Jurkat, Clone E6-1 (cell line): ENCODE measurements at places on chromosomes 7 and 10.

GRCh38 chr10:33134011-33134751, 176.2 kb upstream of the ITGB1 start:
- no peak for DNase-seq

DNA sequence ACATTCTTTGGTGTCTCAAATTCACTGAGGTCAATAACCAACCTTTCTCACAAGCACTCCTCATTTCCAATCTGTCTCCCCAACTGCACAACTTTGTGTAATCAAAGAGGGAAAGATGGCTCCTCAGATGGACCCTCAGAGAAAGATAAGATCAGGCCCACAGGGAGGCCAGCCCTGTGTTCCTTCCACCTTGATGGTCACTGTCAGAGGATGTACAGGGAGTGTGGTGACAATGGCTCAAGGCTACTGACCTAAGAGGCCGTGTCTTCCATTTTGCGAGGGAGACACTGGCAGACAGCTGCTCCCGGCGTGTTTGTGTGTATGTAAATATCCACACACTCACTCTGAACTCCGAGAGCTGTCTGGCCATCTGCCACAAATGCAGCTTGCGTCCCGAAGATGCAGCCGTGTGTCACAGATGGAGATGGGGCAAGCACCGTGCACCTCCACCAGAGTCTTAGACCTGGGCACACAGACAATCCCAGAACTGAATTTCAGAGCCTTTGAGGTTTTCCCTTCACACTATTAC, 712.1 kb upstream of the NRP1 start:
- DNase-seq, result no peak

DNA sequence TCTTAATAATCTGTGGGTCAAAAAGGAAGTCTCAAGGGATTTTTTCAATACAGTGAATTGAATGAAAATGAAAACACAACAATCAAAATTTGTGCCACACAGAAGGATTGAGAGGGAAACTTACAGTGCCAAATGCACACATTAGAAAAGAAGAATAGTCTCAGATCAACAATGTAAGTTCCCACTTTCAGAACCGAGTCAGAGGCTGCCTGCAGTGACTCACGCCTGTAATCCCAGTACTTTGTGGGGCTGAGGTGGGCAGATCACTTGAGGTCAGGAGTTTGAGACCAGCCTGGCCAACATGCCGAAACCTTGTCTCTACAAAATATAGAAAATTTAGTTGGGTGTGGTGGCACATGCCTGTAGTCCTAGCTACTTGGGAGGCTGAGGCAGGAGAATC, 12.5 kb upstream of the KEL start:
- DNase-seq, result no peak

GRCh38 chr7:101581891-101582290, 47.2 kb downstream of the MYL10 start:
- no peak for DNase-seq

- no peak for DNase-seq
These were observed 6.5 kb downstream of the FKBP14 start for GRCh38 chr7:30019960-30020359.

DNA sequence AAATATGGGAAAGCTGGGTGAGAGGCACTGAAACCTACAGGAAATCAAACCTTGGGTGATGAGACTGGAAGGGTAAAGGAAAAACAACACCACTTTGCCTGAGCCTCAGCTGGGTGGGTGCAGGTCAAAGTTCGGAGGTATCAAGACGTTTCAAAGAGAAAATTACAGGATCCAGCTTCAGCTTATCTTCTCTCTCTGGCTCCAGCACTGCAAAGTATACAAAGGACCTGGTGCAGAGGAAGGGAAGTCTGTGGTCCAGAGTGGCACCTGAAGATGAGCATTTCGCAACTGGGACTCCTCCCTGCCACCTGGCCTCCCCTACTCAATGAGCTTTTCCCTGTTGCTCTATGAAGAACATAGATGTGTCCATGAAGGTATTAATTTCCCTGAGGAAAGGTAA, 6.4 kb upstream of the FXYD4 start:
- no peak for DNase-seq

GRCh38 chr10:132255489-132256344, 52.0 kb downstream of the STK32C start:
- DNase-seq, result no peak

DNA sequence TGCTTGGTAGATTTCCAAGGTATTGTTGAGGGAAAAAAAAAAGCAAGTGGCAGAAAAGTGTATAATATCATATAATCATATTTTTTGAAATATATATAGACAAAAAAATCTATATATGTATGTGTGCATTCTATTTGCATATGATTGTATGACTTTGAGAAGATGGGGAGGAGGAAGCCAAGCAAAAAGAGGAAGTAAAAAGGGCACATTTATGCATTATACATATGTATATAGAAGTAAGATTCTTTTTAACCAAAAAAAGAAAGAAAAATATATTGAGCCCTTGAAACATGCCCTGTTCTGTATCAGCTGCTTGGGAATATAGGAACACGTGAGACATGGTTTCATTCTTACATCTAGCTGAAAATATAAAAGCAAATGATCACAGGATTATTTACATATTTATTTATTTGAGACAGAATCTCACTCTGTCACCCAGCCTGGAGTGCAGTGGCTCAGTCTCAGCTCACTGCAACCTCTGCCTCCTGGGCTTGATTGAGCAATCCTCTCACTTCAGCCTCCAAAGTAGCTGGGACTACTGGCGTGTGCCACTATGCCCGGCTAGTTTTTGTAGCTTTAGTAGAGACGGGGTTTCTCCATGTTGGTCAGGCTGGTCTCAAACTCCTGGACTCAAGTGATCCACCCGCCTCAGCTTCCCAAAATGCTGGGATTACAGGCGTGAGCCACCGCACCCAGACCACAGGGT, 18.0 kb upstream of the SLF2 start:
- DNase-seq, result no peak

GRCh38 chr7:139916717-139917395, 87.8 kb downstream of the TBXAS1 start:
- peak; percentile 35 for DNase-seq

GRCh38 chr7:35992436-35992835, 160.6 kb upstream of the EEPD1 start:
- DNase-seq, result no peak

DNA sequence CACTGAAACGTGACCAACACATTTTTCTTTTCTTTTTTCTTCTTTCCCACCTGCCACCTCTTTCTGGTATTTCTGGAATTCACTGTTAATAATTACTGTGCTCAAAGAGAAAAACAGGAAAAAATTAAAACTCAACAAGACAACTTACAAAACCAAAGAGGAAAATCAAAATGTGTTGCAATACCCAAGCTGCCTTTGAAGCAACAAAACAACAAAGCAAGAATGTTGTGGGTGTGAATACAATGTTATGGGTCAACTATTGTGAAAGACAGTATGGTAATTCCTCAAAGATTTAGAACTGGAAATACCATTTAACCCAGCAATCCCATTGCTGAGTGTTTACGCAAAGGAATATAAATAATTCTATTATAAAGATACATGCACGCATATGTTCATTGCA, 415.1 kb downstream of the GFRA1 start:
- DNase-seq, result no peak

- DNase-seq, result no peak
These were observed 56.4 kb downstream of the TLL2 start for GRCh38 chr10:96457341-96457740.

- DNase-seq, result no peak
These were observed 406 bp downstream of the CBLL1 start for GRCh38 chr7:107744345-107744750.

GRCh38 chr7:33196221-33196620, 66.9 kb downstream of the BBS9 start:
- DNase-seq, result no peak

- DNase-seq, result no peak
These were observed 286 bp downstream of the DGKI start for GRCh38 chr7:137846549-137846826.

- no peak for DNase-seq
These were observed 35.4 kb upstream of the NRF1 start for GRCh38 chr7:129576138-129576537.

GRCh38 chr10:22629126-22629525, 85.3 kb downstream of the PIP4K2A start:
- no peak for DNase-seq

- DNase-seq, result no peak
These were observed 34.6 kb upstream of the HSPA12A start for GRCh38 chr10:116777006-116777405.

DNA sequence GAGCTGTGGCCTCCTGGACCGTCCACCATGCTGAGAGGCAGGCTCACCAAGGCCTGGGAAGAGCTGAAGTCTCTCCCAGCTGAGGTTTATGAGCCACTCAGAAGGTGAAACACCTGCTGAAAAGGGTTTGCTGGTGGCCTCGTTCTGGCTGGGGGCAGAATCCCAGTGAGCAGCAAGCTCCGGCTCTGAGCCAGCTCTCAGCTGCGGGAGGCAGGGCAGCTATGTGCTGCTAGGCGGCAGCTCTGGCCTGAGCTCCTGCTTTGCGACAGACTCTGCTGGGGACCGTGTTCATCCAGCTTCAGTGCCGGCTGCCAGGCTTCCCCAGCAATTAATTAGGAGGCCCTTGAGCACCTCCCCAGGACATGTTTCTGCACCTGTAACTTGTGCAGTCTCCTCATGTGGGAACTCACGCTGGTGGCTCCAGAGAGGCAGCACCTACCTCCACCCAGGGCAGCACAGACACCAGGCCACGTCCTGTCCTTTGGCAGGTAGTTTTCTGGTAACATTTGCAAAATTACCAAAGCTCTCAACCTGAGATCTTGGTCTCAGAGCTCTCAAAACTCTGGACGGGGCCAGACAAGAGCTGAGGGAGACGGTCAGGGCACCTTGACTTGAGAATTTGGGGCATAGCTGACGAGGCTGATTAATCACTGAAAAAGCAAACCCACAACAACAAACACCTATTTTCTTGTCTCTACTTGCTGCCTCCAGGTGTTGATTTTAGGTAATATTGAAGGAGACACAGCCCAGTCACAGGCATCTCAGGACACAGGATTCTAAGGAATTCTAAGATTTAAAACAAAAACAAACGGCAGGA, 185.0 kb downstream of the TCERG1L start:
- DNase-seq, result no peak

- no peak for DNase-seq
These were observed 26.7 kb downstream of the ELAPOR2 start for GRCh38 chr7:87032604-87033339.

- DNase-seq, result no peak
These were observed 26.0 kb downstream of the RBM17 start for GRCh38 chr10:6114805-6115341.

- no peak for DNase-seq
These were observed 89.2 kb upstream of the FGL2 start for GRCh38 chr7:77288676-77289320.

DNA sequence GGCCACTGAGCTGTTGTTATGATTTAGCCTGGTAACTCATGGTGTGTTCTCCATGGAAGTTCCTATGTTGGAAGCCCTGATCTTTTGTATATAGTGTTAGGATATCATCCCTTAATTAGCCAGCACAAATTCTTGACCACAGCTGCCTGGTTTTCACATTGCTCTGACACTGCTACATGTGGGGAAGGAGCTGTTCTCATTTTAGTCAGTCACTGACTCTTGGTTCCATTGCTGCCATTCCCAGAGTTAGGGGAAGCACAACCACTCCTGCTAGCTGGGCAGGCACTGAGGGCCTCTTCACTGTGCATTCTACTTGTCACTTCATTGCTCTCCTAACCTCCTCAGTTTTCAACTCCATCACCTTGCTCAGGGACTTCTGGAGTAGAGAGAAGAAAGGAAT, 98.4 kb upstream of the GJD4 start:
- no peak for DNase-seq

GRCh38 chr7:34308595-34308994, 349.4 kb upstream of the NPSR1 start:
- no peak for DNase-seq

- no peak for DNase-seq
These were observed 798.3 kb downstream of the NXPH1 start for GRCh38 chr7:9231630-9232121.

DNA sequence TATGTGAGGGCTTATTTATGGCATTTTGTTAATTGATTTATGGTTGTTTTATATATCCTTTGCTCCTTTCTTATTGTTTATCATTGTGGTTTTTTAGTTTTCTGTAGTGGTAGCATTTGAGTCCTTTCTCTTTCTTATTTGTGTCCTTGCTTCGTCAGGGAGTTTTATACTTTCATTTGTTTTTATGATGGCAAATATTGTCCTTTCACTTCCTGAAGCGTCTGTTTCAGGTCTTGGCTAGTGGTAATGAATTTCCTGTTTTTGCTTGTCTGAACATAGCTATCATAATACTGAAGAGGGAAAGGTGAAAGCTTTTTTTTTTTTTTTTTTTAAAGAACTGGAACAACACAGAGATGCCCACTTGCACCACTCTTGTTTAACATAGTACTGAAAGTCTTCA, 228.2 kb downstream of the ATRNL1 start:
- DNase-seq, result no peak

GRCh38 chr7:83306502-83306901, 143.8 kb upstream of the PCLO start:
- no peak for DNase-seq

- no peak for DNase-seq
These were observed 2.6 kb downstream of the MRPL43 start for GRCh38 chr10:100984672-100985177.

DNA sequence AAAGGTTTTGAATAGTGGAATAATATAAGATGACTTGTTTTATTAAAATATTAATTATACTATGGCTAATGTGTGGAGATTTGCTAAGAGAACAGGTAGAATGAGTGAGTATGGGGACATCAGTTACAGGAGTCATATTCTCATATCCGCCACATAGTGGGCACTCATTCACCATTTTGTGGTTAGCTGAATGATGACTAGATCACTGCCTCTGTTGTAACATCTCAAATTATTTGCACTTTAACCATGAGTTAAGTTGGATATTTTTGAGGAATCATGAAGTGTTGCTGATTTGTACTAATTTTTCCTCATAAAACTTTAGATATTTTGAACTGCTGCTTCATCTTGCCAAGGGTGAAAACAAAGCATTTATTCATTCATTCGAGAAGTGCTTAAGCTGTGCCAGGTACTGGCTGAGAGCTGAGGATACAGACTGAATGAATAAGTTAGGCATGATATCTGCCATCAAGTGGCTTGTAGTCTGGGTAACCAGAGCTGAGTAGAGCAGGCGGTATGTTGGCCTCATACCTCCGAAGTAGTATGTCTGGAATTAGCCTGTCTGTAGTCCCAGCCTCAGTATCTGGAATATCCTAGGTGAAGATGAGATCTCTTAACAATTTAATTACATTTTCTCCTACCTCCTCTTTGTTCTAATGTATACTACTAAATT, 100.5 kb downstream of the ZEB1 start:
- no peak for DNase-seq

GRCh38 chr10:35336921-35337823, 863 bp downstream of the CCNY start:
- DNase-seq, result no peak

DNA sequence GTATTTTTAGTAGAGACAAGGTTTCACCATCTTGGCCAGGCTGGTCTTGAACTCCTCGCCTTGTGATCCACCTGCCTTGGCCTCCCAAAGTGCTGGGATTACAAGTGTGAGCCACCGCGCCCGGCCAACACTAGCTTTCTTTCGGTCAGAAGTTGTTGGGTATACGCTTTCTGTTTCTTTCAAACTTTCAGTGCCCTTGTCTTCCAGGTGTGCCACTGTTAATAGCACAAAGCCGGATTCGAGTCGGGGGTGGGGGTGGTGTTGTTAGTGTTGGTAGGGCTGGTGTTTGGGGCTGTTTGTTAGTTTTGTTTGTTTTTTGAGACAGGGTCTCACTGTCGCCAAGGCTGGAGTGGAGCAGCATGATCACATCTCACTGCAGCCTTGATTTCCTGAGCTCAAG, 33.8 kb upstream of the NANOS1 start:
- DNase-seq, result no peak
